ENCODE measurements at places on chromosomes 4 and X.

DNA sequence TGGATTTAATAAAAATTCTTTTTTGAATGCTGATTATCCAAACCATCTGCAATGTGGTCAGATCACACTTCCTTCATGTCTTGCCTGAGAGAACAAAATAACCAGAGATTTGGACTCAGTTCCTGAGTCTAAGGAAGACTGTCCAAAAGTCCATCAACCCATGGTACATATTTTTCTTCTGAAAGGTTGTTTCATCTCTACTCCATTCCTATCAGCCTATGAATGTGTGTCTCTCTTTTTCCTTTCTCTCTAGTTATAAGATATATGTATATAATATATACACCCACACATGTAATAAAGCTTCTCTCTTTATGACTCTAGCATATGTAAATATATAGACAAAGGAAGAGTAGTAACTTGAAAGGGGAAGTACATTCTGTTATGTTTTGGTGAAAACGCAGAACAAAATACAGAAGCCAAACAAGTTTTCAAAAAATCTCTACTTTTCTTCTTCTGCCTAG lies 226.9 kb downstream of the ARHGAP24 start:
- no peak for DNase-seq

GRCh38 chr4:3332498-3332897 lies 39.7 kb downstream of the RGS12 start:
- no peak for DNase-seq

- no peak for DNase-seq
Measured at GRCh38 chr4:76563454-76564122, 128.6 kb downstream of the SHROOM3 start.

GRCh38 chrX:135434258-135435138 lies 12.8 kb downstream of the SMIM10L2A start:
- no peak for DNase-seq

DNA sequence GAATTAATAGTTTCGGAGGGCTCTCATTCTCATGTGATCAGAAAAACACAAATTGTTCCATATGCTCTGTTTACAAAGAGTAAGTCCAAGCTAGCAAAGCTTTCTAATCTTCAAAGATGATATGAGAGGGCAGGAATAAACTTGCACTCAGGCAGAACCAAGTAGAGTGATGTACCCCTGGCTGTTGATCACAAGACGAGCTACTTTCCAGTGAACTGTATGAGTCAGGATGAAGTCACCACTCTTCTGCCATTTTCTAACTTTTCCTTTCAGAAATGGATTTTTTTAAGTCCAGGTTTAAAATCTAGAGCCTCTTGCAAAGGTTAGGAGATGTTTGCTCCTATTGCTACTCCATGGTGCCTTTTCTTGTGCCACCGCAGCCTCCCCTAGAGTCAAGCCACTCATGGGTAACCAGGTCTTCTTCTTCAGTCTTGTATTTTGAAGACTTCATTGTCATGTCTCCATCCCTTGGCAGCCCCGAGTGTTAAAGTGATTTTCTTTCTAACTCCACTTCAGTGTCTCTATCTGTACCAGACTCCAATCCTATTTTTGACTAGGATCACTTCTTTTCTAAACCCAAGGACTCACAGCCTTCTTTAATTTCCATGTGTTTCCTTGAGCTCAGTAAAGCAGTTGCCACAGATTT lies 171.9 kb upstream of the GALNT7 start:
- DNase-seq: no peak

DNA sequence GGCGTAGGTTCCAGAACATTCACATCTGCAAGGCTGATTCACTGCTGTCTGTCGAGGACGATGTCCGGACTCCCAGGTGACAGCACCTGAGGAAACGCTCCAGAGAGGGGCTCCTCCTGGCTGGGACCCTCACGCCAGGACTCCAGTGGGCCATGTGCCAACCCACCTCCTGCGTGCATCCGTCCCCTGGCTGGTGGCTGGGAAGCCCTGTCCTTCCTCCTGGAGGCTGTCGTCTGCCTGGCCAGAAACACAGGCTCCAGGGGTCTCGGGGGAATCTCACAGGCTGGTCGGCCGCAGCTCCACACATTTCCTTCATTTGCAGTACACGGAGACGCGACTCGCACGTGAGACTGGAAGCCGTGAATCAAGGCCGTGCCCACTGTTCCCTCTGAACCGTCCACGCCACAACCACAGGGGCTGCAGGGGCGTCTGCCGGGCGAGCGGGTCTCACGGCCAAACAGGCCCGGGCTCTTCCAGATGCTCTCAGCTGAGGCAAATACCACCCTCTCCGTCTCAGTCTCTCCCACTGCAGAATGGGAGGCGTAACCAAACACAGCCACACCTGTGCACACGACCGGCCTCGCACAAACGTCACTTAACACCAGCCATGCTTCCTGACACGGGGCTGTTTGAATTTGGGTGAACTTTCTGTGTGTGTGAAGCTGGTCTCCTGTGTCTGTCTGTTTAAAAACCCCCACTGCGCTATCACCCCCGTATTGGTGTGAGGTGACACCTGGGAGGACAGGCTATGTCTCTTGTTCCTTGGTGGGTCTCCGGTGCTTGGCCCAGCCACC lies 38.7 kb upstream of the MXD4 start:
- DNase-seq: no peak

GRCh38 chr4:144362366-144362765 lies 221.8 kb upstream of the GYPA start:
- no peak for DNase-seq

DNA sequence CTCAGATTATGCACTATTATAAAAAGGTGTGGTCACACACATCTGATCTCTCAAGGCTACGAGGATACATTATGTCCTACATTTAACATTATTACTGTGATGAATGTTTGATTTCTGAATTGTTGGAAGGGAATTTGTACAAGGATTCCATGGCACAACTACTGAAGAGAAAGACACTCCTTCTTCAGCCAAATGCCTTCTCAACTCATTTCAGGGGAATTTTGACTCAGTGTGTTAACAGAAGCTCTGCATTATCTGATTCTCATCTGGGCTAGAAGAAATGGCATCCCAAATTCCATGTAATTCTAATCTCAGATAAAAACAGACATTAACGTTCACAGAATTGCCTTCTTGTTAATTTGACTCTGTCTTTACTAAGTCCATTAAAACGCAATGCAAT lies 477.7 kb downstream of the PDGFC start:
- no peak for DNase-seq

DNA sequence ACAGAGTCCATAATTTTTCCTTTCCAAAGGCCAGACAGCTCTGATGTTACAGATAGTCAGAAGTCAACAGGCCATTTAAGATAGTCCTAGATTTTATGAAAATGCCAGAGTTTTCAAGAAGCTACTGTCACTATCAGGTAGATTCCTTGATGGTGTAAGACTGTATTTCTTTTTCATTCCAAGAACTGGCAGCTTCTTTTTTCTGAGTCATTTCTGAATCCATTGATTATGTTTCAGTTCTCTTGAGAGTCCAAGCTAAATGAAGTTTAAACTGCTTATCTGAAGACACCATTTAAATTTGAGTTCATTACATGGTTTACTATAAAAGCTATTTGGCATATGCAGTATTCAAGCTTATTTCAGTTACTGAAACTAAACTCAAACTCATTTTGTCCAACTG lies 44.6 kb downstream of the RASSF6 start:
- no peak for DNase-seq

DNA sequence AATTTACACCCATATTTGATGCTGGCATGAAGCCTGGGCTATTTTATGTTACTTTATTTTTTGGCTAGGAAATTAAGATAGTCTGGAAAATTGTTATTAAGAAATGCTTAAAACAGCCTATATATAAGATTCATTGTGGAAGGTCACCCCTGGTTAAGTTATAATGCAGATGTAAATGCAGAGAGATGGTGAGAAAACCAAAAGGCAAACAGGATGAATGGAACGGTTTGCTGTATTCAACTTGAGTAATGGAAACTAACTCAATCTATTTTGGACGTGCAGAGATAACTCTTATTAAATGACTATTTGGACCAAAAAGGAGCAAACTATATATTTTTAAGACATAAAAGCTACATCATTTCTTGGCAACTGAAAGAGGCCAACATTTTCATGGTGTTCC lies 446.3 kb upstream of the FRG1 start:
- DNase-seq: no peak

DNA sequence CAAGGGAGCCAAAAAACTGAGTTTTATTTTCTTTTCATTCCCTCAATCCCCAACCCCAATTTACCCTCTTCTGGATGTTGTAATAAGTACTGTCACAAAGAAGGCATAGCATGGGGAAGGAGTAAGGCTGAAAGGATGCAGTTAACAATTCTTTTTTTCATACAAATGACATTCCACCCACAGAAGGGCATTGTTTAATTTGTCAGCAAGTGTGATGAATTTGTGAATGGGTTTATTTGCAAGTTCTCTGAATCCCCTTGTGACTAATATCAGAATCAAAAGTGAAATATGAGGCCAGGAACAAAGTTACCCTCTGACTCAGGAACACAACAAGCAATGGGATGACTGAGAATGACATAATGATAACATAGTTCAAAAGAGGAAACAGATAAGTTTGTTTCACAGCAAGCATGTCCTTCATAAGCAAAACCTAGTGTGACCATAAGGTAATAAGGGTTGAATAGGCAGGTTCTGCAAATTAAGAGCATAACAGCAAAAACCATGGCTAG lies 2.1 kb downstream of the GEMIN8 start:
- no peak for DNase-seq

- DNase-seq: peak; percentile 13
Measured at GRCh38 chrX:55908661-55909212, 191.2 kb downstream of the RRAGB start.

DNA sequence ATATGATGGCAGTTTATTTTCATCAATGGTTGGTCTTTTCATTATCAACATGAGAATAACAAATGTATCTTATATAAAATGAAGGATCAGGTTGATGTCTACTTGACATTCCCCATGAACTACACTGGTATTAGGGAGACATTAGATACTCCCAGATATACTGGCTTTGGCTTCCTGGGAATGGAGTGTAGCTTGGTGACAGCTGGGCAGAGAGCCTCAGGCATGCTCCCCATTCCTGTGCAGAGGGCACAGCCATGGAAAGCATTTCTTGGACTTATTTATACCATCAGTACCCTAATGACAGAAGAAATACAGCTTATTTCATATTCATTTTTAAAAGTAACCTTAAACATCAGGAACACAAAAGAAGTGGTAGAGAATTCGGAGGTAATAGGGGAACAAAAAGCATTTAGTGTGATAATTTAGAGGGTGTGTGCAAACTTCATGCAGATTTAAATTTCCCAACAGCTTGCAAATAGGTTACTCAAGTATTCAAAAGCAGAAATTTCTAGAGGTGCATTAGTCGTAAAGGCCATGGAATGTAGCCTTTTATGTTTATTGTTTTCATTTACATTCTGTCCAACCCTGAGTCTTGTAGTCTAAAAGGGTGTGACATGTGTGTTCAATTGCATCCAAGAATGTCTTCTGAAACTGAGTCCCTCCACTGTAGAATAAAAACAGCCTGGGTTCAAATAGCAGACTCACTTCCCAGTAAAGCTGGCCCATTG lies 573.8 kb downstream of the KCNIP4 start:
- DNase-seq: no peak

DNA sequence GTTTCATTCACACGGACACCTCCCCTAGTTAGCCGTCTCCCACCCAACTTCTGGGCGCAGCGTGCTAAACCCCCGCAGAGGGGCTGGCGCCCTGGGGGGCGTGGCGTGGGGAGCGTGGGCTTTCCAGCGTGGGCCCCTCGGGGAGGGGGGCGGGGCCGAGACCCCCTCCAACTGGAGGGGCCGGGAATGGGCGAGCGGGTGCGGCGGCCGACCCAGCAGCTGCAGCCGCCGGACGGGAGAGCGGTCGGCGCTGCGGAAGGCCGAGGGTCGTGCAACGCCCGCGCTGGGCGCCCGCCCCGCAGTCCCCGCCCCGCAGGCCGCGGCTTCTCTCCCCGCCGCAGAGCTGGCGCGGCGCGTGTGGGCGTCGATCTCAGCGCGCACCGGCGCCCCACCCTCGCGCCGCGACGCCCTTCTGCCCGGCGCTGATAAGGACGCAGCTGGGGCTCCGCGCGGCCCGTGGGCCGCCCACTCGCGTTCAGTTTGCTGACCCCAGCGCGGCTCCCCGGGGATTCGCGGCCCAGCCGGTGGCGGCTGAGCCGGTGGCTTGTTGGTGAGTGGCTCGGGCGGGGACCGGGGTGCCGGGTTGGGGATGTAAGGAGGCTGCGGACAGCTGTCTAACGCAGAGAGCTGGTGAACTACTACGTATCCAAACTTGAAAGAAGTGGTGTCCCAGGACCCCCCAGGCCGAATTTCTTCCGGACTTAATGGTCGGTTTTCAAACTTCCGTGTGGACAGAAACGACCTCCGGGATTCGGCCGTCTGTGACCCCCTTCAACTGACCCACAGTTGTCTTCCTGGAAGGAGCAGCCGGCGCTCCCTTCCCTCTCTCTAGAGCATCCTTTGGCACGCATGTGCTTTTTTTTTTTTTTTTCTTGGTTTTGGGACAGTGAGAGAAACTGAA lies 1.5 kb downstream of the FHDC1 start:
- no peak for DNase-seq

GRCh38 chr4:71533121-71533520 lies 194.3 kb downstream of the SLC4A4 start:
- DNase-seq: no peak

DNA sequence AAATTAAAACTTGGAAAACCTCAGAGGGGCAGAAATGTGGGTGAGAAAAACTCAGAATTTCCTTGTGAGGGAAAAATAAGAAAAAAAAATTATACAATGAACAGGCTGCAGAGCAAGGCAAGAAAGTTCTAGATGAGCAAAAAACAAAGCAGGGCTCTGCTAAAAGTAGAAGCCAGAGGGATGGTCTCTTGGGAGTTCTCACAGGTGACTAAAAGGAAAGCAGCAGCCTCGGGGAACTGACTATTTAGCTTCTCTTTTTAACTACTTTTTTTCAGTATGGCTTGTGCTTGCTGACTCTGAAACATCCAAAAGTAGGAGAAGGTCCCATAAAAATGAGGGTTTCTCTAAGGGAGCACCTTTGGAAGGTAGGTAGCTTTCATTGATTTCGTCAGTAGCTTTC lies 36.4 kb downstream of the PCDH19 start:
- DNase-seq: no peak

GRCh38 chr4:76200771-76201231 lies 12.8 kb downstream of the SCARB2 start:
- peak; percentile 63 for DNase-seq

DNA sequence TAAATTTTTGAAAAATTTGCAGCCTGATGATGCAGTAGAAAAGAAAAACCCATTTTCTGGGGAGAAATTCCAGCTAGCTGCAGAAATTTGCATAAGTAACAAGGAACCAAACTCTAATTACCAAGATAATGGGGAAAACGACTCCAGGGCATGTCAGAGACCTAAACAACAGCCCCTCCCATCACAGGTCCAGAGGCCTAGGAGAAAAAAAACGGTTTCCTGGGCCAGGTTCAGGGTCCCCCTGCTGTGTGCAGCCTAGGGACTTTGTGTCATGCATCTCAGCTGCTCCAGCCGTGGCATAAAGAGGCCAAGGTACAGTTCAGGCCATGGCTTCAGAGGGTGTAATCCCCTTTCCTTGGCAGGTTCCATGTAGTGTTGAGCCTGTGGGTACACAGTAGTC lies 733.7 kb upstream of the CT83 start:
- DNase-seq: no peak

DNA sequence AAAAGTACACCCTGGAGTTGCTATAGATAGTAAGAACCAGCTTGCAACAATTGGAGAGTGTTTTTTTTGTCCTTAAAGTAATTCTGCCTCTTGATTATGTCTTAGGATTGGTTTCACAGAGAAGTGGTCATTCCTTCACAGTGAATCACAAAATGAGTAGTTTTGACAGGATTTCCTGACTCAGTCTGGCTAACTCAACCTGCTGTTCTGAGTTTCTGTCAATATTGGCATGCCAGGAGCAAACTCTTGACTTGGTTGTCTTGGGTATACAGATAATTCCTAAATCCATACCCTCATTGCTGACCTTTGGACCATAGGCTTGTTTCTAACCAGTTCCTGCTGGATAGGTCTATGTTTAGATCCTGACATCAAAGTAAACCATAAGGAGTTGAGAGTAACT lies 9.4 kb downstream of the FHIP1A start:
- DNase-seq: no peak
